Heart right ventricle (tissue), 16 donors: ENCODE measurements at places on chromosomes 3 and 15. TPM values are rescaled to one million over a fixed set of nuclear protein-coding genes. Genes with fewer than 3 reads are reported as not detected.

GRCh38 chr15:74312445-74313007 is 54.9 kb downstream of the CYP11A1 start:
- no peak for DNase-seq

DNA sequence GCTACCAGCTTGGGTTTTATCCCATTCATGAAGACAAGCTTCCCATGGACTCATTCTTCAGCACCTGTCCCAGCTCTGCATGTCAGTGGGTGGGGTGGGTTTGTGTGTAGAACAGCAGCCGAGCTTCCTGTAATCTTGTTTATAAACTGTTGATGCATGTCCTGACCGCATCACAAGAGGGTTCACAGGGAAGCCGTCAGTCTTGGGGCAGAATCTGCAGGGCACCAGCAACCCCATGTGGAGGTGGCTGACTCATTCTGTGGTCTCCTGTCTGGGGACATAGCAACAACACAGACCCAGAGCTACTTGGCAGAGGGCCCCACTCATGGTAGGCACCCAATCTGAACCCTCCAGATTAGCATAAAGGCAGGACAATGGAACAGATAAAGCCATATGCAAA is 35.6 kb downstream of the DAPK2 start:
- DNase-seq: peak; percentile 50

DNA sequence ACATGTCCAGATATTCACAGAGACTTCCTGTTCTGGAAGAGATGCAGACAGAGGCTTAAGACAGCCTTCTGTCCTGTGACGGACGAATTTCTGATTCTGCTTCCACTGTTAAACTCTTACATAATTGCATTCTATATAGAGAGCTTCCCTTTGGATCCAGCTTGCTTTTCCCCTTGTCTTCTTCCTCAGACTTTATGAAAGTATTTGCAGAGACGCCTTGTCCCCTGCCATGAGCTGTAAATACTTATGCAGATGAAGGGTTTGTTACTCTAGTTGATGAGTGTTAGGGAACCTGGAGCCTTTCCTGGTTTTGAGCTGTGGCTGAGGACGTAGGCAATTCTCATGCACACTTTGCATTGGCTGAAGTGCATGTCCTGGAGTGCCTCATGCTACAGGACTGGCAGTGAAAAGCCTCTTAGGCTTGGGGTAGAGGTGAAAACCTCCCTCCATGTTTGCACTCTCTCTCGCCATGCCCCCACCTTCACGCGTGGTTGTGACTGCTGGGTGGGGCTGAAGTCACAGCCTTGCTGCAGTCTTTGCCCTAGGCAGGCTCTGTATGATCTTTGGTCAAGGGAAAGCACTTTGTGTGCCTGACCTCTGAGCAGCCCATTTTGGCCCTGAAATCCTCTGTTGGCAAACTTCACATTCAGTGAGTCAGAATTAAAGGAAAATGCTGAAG is 286.6 kb downstream of the PTPRG start:
- DNase-seq: peak; percentile 54

TERC gene
- not detected for polyA plus RNA-seq
